ENCODE measurements at places on chromosomes 5 and 9. TPM values are rescaled to one million over a fixed set of nuclear protein-coding genes. Genes with fewer than 3 reads are reported as not detected.

The MYORG gene
- total RNA-seq, result 3.3 TPM

The UHRF2 gene
- total RNA-seq, result 31.7 TPM

The CDH9 gene
- not detected for total RNA-seq

The MBLAC2 gene
- total RNA-seq, result 2.2 TPM

The NUTM2G gene
- not detected for total RNA-seq

The ROR2 gene
- total RNA-seq, result 1.6 TPM

The SAPCD2 gene
- 22.7 TPM for total RNA-seq

The SYK gene
- total RNA-seq, result 0.54 TPM

The CENPP gene
- total RNA-seq, result 7.8 TPM

The FBP1 gene
- not detected for total RNA-seq

The EFCAB9 gene
- not detected for total RNA-seq

The NUP214 gene
- total RNA-seq, result 22.8 TPM

The FBN2 gene
- 12.1 TPM for total RNA-seq

The PCDHA6 gene
- total RNA-seq, result not detected

The CCDC192 gene
- not detected for total RNA-seq

The ITK gene
- 0.05 TPM for total RNA-seq

The DMRTA1 gene
- 0.55 TPM for total RNA-seq

The FCN2 gene
- total RNA-seq, result not detected

The C8G gene
- total RNA-seq, result 1.6 TPM

The TMOD1 gene
- 2.4 TPM for total RNA-seq

All from A549 treated with GW870086 at 1 μM for 4 hours (cell line).